Tongue (tissue), 3 donors: ENCODE measurements at places on chromosomes 7 and 10. TPM values are rescaled to one million over a fixed set of nuclear protein-coding genes. Genes with fewer than 3 reads are reported as not detected.

CLCN1 gene
- total RNA-seq = 3.1 TPM

GJD4 gene
- 0.21 TPM for total RNA-seq

FKBP6 gene
- not detected for total RNA-seq

STX1A gene
- total RNA-seq = 9.7 TPM

FGF8 gene
- not detected for total RNA-seq

PRLHR gene
- total RNA-seq = not detected

SAMD9 gene
- total RNA-seq = 10.9 TPM

C10orf105 gene
- 0.10 TPM for total RNA-seq

FXYD4 gene
- not detected for total RNA-seq

FBXO24 gene
- total RNA-seq = 1.2 TPM

ZNF503 gene
- 12.6 TPM for total RNA-seq

OR6B1 gene
- total RNA-seq = not detected

JAKMIP3 gene
- total RNA-seq = 1.0 TPM

KLF14 gene
- total RNA-seq = 1.1 TPM

TFPI2 gene
- 2.6 TPM for total RNA-seq

SPDYE6 gene
- not detected for total RNA-seq

GNGT1 gene
- not detected for total RNA-seq

PKD2L1 gene
- total RNA-seq = not detected

TFAM gene
- 28.1 TPM for total RNA-seq

NPFFR1 gene
- not detected for total RNA-seq

GNAI1 gene
- 49.6 TPM for total RNA-seq

PRSS37 gene
- total RNA-seq = not detected

IFIT1B gene
- 0.92 TPM for total RNA-seq

TDRD1 gene
- total RNA-seq = 1.6 TPM

LIPJ gene
- 0.21 TPM for total RNA-seq

SEC61A2 gene
- 15.3 TPM for total RNA-seq

GIMAP1 gene
- 3.2 TPM for total RNA-seq

SYCE1 gene
- total RNA-seq = not detected

LGI1 gene
- 8.5 TPM for total RNA-seq

SAP25 gene
- total RNA-seq = 2.9 TPM

FOXI2 gene
- total RNA-seq = not detected

BTBD16 gene
- total RNA-seq = 0.41 TPM

SPDYE5 gene
- total RNA-seq = not detected

ABCB1 gene
- total RNA-seq = 2.4 TPM
